Substantia nigra (tissue), 51 donors: ENCODE measurements at places on chromosomes 5 and 9.

DNA sequence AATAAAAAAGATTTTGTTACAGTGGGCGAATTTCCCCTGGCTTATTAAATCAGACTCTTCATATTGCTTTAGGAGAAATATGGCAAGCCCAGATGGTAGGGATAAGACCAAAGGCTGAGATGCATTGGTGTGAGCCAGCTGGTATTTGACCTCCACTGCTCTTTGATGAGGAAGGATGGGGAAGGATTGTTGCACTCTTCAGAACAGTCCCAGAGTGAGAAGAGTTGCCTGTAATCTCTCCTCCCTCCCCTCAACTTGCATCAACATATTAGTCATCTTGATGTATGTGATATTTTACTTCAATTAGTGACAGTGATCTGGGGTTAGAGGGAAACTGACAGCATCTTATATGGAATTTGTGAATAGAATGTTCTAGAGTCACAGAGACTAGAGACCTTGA, 136.6 kb downstream of the ADAMTS12 start:
- no peak for DNase-seq

DNA sequence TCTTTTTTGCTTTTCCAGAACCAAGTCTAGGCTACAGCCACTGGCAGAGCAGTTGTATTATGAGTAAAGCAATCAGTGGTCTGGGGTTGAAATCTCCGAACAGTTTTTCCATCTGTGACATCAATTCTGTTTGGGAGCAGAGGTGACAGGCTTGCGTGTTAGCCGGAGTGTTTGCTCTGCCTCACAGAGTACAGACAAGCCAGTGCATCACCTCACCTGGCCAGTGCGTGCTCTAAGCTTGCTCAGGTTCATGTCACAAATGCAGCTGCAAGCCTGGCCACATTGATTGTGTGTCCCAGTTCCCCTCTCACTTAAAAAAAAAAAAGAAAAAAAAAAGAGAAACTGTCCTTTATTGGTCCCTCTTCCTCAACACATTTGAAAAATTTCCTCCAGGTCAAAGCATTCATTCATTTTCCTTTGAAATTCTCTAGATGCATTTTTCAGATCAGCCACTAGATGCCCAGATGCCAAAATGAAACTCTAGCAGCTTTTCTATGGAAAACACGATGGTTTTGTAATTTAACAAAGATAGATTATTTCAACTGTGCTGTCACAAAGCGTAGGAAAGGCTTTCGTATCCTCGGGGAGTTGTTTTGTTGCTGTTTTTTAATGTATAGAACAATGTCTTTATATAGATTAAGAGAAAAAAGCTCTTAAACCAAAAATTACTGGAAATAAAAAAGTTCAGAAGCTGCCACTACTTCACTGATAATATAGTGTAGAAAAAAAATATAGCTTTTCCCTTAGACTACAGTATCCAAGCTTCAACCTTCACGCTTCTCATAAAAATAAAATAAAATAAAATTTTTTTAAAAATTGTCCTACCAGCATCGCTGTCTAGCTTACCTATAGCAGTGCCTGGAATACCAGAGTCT, 585.5 kb downstream of the TLE1 start:
- DNase-seq = no peak

GRCh38 chr5:62589504-62589903, 10.9 kb downstream of the LRRC70 start:
- no peak for DNase-seq

DNA sequence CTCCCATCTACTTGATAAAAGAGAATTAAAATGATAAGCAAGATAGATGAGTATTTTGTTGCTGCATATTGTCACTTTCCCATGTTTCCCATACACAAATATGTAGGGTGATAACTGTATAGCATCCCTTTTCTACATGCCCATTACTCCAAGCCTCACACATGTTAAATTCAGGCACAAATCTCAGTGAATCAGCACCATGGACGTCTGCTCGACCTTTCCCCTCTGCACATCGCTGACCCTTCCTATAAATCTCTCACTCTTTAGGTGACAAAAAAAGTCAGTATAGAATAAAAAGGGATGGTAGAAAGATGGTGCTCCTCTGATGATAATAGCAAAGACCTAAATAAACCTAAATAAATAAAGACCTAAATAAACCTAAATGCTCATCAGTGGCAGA, 1097.7 kb upstream of the C9orf72 start:
- DNase-seq = no peak

GRCh38 chr9:120971938-120972337, 45.3 kb upstream of the TRAF1 start:
- no peak for DNase-seq

DNA sequence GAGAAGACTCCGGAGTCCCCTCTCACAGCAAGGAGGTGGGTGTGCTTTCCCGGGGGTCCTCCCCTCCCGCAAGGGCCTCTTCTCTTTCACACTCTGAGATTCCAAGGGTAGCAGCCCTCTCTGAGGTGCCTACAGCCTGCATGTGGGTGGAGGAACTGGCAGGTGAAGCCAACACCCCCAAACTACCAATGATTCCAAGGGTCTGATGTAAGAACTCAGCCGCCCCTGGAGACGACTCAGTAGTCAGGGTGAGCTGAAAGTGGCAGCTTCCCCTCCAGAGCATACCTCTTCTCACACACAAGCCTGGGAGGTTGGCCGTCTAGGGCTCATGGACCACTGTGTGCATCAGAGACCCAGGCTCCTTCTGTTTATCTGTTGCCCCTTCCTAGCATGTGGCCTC, 66.1 kb downstream of the TSPAN17 start:
- DNase-seq = no peak

DNA sequence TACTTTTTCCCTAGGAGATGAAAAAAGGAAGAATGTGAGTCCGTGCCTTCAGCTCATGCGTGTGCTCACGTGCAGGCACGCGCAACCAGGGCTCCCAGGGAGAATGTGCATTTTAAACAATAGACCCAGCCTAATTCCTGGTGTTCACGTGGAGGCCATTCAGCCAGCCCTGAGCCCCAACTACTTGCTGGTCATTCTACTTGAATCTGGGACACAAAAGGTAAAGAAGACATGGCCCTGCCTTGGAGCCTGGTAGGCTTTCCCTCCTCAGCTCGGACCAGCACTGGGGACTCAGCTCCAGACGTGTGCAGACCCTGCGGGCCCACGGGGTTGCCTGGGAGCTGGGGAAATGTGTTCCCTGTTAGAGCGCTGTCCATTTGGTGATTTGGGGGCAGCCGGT, 125.5 kb downstream of the MVB12B start:
- DNase-seq = no peak

- no peak for DNase-seq
These were observed 119.8 kb downstream of the ENTREP1 start for GRCh38 chr9:69444791-69445190.

DNA sequence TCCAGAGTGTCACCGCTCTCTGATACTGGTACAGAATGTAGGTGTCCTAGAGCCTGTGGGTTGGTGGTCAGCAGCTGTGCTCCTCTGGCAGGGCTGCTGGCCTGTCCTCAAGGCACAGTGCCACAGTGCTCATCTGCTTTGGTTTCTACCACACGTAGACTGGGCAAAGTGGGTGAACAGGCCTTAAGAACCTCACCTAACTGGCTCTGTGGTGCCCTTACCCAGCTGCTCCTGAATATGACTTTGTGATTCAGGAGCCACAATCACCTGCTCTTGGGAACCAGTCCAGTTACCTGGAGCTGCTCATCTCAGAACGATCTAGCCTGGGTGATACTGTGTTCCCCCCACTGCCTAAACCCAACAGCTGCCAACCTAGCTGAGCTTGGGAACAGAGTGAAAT, 6.4 kb downstream of the NOP16 start:
- no peak for DNase-seq

- DNase-seq = no peak
These were observed 190.6 kb upstream of the MSX2 start for GRCh38 chr5:174533751-174534241.

- DNase-seq = no peak
These were observed 368.3 kb downstream of the ENC1 start for GRCh38 chr5:74272024-74272775.

- DNase-seq = peak; percentile 46
These were observed at the start of gene CD74 for GRCh38 chr5:150412319-150413175. CD74 (minus strand) TSS chr5:150412910; CDS start chr5:150412749, 161 bp downstream.

- no peak for DNase-seq
These were observed 29.4 kb downstream of the ERBIN start for GRCh38 chr5:65955746-65956145.

DNA sequence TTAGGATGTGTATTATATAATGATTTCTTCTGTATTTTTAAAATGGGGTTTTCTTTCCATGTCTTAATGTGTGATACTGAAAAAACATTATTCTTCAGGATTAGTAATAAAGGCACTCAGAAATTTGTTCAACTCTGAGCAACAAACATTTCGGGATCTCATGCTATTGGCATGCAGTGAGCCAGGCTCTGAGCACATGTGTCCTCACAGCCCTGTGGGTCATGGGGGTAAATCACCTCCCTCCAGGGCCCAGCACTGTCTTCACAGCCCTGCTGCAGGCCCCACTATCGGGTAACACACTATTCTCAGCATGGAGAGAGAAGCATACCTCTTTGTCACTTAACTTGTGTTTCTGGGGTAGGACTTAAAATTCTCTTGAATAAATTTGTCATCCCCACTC, 14.0 kb downstream of the TMEM174 start:
- DNase-seq = no peak

GRCh38 chr9:78543353-78543752, 246.4 kb downstream of the PSAT1 start:
- DNase-seq = no peak

GRCh38 chr5:126987271-126987899, 43.0 kb downstream of the MARCHF3 start:
- no peak for DNase-seq

- no peak for DNase-seq
These were observed 186.8 kb downstream of the SNX18 start for GRCh38 chr5:54704333-54704732.

DNA sequence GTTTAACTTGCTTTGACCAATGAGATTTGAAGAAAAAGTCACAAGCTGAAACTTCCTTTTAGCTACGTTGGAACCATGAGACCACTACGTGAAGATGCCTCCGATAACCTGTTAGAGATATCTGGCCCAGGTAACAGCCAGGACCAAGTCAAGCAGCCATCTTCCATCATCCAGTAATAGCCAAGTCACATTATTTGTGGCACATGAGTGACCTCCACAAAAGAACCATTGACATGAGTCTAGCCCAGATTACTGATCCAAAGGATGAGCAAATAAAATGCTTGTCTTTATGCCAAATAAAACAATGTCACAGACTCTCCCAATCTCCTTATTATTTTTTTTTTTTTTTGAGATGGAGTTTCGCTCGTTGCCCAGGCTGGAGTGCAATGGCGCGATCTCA, 1.6 kb downstream of the DEPDC1B start:
- no peak for DNase-seq

DNA sequence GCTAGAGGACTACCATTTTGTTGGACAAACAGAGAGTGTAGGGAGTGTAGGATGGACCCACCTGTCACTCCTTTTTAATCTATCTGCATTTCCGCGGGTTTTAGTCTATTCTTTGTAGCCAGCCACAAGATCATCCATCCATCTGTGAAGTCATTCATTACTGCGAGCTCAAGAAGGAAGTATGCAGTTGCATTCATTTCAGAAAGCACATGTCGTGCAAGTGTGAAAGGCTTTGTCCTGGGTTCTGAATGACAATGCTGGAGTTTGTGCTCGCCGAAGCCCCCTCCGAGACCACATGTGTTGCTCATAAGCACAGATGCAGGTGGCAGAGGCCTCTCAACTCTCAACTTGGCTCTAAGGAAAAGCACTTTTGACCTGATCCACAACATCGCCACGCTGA, 70.3 kb upstream of the BASP1 start:
- no peak for DNase-seq

DNA sequence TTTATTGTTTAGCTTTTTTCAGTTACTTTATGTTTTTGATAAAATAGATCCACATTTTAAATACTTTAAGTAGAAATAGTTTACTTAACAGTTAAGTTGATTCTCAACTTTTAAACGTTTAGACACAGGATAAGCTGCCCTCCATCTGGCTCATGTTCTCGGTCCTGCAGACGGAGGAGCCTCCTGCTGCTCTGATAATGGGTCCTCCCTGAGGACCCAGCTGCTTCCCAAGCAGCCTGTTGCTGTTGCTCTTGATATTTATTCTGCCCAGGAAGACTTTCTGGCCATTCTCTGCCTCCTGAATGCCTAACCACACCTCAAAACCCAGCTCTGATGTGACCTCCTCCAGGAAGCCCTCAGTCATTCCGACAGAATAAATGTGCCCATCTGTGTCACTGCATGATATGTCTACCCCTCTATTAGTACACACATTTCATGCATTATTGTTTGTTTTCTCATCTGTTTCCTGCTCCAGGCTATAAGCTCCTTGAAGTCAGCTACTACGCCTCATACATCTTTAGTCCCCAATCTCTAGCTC, 267.2 kb upstream of the MSX2 start:
- no peak for DNase-seq

GRCh38 chr5:150161242-150162141, 5.1 kb upstream of the CDX1 start:
- peak; percentile 35 for DNase-seq
